ENCODE measurements at places on chromosomes 12 and 14.

DNA sequence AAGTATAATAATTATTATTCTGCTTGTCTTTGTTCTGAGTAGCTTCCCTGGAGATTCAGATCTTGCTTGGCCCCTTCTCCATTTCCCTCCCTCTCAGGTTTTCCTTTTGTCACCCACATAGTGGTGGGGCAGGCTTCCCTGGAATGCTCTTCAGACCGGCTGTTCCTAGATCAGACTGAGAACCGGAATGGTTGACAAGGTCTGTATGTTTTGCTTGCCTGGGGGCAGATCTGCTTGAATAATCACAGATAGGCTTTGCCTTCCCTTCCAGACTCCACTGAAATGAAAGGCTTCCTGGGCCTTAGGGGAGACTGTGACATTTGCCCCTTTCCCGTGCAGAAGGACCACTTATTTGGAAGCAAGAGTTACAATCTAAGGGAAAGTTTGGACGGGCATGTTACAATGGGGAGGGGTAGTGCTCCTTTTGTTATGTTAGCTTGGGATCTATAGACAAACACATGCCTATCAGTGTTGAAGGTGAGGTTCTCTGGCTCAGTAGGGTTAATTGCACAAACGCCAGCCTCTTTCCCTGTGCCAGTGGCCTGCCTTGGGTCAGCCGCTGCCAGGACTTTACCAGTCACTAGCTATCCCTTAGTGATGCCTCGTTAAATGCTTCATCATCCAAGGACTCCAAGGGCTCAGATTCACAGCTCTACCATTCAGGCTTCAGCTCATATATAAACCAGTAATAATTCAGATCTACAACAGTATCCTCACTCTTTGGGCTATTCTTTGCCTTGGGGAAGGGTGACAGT, 178.6 kb downstream of the SNAPC1 start:
- no peak for DNase-seq

DNA sequence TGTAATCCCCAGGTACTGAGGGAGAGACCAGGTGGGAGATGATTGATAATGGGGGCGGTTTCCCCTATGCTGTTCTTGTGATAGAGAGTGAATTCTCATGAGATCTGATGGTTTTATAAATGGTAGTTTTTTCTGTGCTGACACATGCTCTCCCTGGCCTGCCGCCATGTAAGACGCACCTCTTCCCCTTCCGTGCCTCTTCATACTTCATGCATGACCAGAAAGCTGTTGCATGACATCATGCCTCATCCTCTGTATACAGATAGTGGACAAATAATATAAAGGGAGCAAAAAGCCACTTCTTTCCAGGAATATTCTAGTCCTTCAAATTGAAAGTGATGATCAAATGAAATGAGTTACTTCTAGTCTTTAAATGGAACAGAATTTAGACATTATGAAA, 47.3 kb upstream of the LRIG3 start:
- DNase-seq = no peak

DNA sequence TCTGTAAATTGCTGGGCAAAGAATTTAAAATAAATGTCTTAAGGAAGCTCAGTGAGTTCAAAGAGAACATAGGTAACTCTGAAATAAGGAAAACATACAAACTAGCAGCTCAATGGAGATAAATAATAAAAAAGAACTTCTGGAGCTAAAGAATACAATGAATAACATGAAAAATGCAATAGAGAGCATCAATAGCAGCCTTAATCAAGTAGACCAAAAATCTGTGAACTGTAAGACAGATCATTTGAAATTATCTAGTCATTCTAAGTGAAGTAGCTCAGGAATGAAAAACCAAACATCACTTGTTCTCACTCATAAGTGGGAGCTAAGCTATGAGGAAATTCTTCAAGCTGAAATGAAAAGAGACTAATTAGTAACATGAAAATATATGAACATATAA, 5.8 kb upstream of the ABCC9 start:
- no peak for DNase-seq

DNA sequence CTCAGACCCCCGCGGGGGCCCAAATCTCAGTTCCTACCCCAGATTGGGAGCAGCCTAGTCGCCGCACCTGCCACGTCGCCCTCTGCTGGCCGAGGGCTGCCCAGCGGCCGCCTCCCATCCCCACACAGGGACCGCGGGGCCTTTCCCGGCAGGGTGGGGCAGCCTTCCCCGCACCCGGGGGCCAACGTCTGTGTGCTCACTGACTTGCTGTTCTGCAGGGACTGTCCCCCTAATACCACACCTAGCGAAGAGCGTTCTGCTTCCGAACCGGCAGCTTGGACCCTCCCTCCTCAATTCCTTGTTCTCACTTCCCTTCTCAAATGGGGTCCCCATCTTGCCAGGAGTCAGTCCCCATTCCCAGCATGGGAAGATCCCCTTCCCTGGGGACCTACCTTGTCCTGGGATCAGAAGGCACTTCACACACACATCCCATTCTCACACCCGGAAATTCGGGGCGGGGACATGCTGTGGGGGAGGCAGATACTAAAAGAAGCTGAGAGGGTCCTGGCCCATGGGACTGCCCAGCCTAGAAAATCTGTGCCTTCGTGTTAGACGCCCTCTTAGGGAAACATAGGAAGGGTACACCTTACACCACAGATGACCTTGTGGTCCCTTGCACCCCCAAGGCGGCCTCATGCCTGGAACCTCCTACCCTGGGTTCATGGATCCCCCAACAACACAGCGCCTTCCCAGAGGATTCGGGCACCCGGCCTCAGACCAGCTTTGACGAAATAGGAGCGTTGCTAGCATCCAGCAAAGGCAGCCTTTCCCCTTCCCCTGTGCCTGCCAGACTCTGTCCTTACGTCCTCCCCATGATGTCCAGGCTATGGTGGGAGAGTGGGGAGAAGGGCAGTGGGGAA, 16.4 kb downstream of the ACVRL1 start:
- no peak for DNase-seq

DNA sequence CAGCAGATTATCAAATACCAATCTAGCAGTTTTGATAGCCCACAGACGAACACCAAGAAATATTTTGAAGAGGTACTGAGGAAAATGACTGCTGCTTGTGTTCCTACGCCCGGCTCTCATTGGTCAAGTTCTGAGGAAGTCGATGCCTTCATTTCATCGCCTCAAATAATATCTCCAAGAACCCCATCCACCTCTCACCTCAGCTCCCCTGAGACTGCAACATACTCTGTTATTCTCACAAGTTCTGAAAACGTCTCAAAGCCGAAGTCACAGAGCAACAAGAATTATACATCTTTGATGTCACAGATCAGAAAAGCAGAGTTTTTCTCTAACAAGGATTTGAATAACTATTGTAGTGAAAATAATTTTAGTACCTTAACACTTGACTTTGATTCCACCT, 55.5 kb upstream of the BCAT1 start:
- no peak for DNase-seq

GRCh38 chr12:25162866-25163265, 32.1 kb downstream of the DNAI7 start:
- no peak for DNase-seq

GRCh38 chr14:83734431-83734830, 1795.5 kb upstream of the FLRT2 start:
- no peak for DNase-seq

- no peak for DNase-seq
These were observed 280.1 kb downstream of the VRK1 start for GRCh38 chr14:97077253-97077653.
